Lung (tissue), 17 donors: ENCODE measurements at places on chromosomes 4 and X. TPM values are rescaled to one million over a fixed set of nuclear protein-coding genes. Genes with fewer than 3 reads are reported as not detected.

- no peaks in the 10 kb centered on the region for H3K36me3 ChIP-seq
- no peaks in the 10 kb centered on the region for H3K4me1 ChIP-seq
- peak; percentile 5 for DNase-seq
- H3K4me3 ChIP-seq = no peak overlapping the region
- H3K27me3 ChIP-seq = no peaks in the 10 kb centered on the region
These were observed 634.6 kb upstream of the FTHL17 start for GRCh38 chrX:31706466-31706865.

DNA sequence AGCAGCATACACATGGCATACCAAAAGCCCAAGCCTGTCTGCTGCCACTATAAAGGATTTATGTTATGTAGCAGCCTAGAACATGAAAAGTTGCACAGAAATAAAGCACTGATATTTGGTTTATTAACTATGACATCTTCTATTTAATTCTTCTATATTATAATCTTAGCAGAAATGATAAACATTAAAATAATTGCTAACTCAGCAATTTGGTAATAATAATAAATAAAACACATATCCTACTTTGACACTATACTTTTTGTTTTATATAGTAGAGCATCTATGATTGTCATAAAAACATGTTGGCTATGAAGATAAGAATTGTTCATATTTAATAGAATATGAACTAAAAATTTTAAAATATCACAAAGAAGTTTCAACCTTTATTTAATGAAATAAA lies 1733.3 kb upstream of the IGFBP7 start:
- H3K27ac ChIP-seq = no peak overlapping the region
- no peaks in the 10 kb centered on the region for H3K27me3 ChIP-seq
- no peaks in the 10 kb centered on the region for H3K36me3 ChIP-seq
- DNase-seq = no peak
- H3K4me3 ChIP-seq = no peak overlapping the region
- no peaks in the 10 kb centered on the region for H3K4me1 ChIP-seq

DNA sequence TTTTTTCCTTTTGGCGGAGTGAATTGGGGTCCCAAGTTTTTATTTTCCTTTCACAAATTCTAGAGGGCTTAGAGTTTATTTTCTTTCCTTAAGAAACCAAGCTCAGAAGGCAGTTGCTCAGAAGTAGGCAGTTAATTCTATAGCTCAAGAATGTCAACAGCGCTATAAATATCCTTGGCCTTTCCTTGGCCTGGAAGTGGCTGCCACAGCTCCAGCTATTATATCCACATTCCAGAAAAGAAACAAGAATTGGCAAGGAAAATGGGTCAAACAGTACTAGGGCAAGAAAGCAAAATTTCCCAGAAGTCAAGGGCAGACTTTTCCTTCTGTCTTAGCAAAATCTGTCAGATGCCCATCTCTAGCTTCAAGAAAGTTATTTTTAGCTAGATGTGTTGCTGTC lies 31.0 kb downstream of the SLC10A6 start:
- no peak overlapping the region for H3K27ac ChIP-seq
- no peaks in the 10 kb centered on the region for H3K4me1 ChIP-seq
- H3K36me3 ChIP-seq = no peaks in the 10 kb centered on the region
- no peaks in the 10 kb centered on the region for H3K27me3 ChIP-seq
- peak; percentile 46 for DNase-seq

- no peak for DNase-seq
- no peak overlapping the region for H3K27ac ChIP-seq
- no peaks in the 10 kb centered on the region for H3K36me3 ChIP-seq
- no peaks in the 10 kb centered on the region for H3K4me1 ChIP-seq
These were observed 28.5 kb downstream of the FHIP1A start for GRCh38 chr4:151437505-151437904.

DNA sequence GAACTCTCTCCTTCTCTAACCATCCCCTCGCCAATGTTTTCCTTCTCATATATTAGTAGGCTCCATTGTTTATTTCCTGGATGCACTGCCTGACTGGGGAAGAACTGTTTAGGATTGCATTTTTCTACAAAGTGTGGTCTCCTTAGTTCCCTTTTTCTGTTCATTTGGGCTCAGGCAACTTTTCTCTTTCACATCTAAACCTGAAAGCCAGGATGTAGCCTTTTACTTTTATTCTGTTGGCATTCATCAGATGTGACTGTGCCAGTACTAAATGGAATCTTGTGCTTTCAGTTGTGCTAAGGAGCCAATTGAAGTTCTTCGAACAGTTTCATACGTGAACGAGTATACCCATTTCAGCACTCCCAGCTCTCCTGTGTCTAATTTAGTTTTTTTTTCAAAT lies 59.8 kb downstream of the DDIT4L start:
- no peak for DNase-seq
- H3K36me3 ChIP-seq = no peaks in the 10 kb centered on the region
- H3K27ac ChIP-seq = no peak overlapping the region
- no peak overlapping the region for H3K4me3 ChIP-seq

DNA sequence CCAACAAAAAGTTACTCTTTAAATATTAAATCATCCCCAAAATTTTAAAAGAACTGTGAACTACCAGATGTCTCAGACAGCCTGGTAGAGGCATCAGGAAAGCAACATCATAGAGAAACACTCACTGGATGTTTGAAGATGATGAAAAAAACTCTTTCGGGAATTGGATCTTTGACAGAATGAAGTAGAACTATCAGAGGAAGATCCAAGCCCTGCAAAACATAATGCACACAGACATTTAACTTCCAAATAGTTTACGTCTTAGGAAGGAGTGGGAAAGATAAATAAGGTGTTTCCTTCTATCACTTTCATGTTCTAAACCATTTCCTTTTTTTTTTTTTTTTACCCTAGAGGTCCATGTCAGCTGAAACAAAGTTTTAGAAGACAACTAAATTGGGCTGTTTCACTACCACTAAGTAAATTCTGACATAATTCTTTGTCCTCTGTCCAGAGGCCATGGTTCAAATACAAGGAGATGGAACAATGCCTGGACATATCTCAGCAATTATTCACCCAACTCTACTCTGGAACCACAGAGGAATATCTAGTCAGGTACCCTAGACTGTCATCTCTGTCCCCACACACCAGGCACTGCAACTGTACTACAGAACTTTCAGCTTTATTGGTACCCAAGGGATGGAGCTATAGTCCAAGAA lies 217.7 kb upstream of the INTU start:
- no peak overlapping the region for H3K27ac ChIP-seq
- no peak overlapping the region for H3K4me3 ChIP-seq
- peak; percentile 86 for DNase-seq
- H3K36me3 ChIP-seq = no peaks in the 10 kb centered on the region
- no peaks in the 10 kb centered on the region for H3K4me1 ChIP-seq

GRCh38 chr4:143581331-143581946 lies 67.9 kb downstream of the SMARCA5 start:
- H3K27ac ChIP-seq = no peak overlapping the region
- DNase-seq = no peak
- no peaks in the 10 kb centered on the region for H3K36me3 ChIP-seq
- H3K4me3 ChIP-seq = no peak overlapping the region
- H3K4me1 ChIP-seq = peaks cover 1% of the 10 kb centered on the region

GRCh38 chrX:79082899-79083298 lies 61.6 kb upstream of the GPR174 start:
- H3K27me3 ChIP-seq = no peaks in the 10 kb centered on the region
- H3K27ac ChIP-seq = no peak overlapping the region
- H3K4me1 ChIP-seq = no peaks in the 10 kb centered on the region
- DNase-seq = no peak

GRCh38 chr4:145480257-145480656 lies 1.4 kb upstream of the SMAD1 start:
- no peak overlapping the region for H3K4me3 ChIP-seq
- no peaks in the 10 kb centered on the region for H3K4me1 ChIP-seq
- DNase-seq = no peak
- H3K27ac ChIP-seq = no peak overlapping the region

- peaks cover 21% of the 10 kb centered on the region for H3K4me1 ChIP-seq
- DNase-seq = peak; percentile 33
- no peak overlapping the region for H3K4me3 ChIP-seq
- no peak overlapping the region for H3K27ac ChIP-seq
- H3K27me3 ChIP-seq = no peaks in the 10 kb centered on the region
These were observed 345.7 kb upstream of the HS3ST1 start for GRCh38 chr4:11774346-11774745.

GRCh38 chr4:4789462-4789861 lies 70.0 kb upstream of the MSX1 start:
- H3K27ac ChIP-seq = no peak overlapping the region
- H3K27me3 ChIP-seq = no peaks in the 10 kb centered on the region
- H3K4me1 ChIP-seq = no peaks in the 10 kb centered on the region
- no peak for DNase-seq
- H3K4me3 ChIP-seq = no peak overlapping the region

DNA sequence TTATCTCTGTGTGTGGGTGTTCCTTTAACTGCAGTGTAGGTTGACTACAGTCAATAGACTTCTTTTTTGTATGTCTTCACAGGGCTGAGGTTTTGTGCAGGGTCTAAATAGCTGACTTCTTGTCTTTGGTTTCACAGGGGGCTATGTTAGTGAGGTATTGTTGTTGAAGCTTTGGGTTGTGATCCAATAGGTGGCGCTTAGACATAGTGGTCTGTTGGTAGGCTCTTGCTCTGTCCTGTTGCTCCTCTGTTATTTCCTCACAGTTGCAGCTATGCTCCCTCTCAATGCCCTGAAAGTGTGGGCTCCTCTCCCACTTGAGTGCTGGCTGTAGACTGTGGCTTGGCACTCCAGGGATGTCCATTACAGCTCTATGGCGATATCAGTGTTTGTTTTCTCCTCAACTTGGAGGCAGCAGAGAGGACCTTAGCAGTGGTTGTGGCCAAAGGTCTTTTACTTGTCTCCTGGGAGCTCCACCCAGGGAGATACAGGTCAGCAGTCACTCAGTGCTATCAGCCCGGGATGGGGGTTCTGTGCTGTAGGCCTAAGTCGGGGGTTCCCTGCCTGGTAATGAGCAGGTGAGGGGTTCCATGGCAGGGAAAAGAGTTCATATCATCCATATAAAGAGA lies 14.0 kb downstream of the POF1B start:
- no peaks in the 10 kb centered on the region for H3K36me3 ChIP-seq
- H3K4me1 ChIP-seq = no peaks in the 10 kb centered on the region
- no peaks in the 10 kb centered on the region for H3K27me3 ChIP-seq
- DNase-seq = no peak

GRCh38 chr4:20075248-20075871 lies 176.3 kb upstream of the SLIT2 start:
- no peaks in the 10 kb centered on the region for H3K4me1 ChIP-seq
- DNase-seq = no peak
- no peaks in the 10 kb centered on the region for H3K27me3 ChIP-seq
- no peak overlapping the region for H3K4me3 ChIP-seq
- no peaks in the 10 kb centered on the region for H3K36me3 ChIP-seq

DNA sequence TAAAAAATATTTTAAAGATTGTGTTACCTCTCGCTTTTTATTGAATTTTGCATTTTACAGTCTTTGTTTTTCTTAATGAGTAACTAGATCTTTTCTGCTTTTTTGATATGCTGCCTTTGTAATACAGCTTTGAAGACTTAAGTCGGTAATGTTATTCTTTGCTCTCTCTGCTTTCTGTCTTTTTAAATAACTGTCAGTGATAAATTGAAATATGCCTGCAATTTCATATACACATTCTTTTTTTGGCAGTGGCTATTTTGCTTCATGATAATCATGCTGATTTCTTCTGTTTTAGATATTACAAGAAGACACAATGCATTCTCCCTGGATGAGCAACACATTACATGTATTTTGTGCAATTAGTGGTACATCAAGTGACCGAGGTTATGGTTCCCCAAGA lies 42.0 kb upstream of the IL13RA1 start:
- no peaks in the 10 kb centered on the region for H3K36me3 ChIP-seq
- no peak overlapping the region for H3K4me3 ChIP-seq
- H3K27ac ChIP-seq = no peak overlapping the region
- no peaks in the 10 kb centered on the region for H3K4me1 ChIP-seq
- no peaks in the 10 kb centered on the region for H3K27me3 ChIP-seq

DNA sequence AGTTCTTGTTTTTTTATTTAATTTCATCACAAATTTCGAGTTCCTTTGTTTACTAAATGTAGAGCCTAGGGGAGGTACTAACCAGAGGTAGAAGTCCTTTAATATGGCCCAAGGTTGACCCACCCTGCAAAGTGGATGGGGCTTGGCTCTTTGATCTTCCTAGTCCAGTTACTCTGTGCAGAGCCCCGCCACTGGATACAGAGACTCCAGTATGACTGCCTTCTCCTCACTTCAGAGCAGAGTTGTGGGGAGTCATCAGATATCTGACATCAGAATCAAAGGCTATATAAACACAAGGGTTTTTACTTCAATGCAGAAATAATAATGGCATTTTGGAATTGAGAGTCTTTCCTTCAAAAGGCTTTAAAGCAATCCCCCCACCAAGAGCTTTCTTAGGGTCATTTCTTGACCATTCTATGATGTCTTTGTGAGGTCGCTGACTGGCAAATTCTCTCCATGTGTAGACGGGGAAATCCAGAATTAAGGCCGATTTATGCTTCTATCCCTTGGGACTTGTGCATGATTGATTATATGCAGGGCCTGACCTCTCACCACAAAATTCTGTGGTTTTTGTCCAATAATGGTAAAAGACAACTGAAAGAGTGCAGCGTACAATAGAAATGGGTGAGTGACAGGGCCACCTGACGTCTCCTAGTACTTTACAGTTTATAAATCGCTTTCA lies 88.3 kb upstream of the CITED1 start:
- no peak overlapping the region for H3K27ac ChIP-seq
- H3K36me3 ChIP-seq = no peaks in the 10 kb centered on the region
- peaks cover 25% of the 10 kb centered on the region for H3K27me3 ChIP-seq
- H3K4me3 ChIP-seq = no peak overlapping the region
- no peaks in the 10 kb centered on the region for H3K4me1 ChIP-seq

DNA sequence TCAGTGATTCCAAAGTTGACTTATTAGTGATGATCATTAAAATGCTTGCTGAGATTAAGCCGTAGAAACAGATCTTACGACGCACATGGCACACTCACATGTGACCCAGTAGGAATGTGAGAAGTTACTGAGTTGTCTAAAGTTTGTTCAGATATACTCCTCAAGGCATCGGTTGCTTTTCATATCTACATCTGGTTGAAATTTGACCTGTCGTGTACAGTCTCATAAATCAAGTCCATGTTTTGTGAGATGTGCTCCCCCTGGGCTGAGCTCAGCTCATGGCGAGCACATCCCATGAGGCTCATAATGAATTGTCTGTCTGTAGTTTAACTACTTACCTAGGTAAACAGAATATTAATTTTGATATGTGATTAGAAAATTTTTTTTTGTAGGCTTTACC lies 67.0 kb downstream of the TNIP2 start:
- no peak overlapping the region for H3K27ac ChIP-seq
- H3K36me3 ChIP-seq = peaks cover 39% of the 10 kb centered on the region
- H3K4me1 ChIP-seq = no peaks in the 10 kb centered on the region
- DNase-seq = no peak
- no peaks in the 10 kb centered on the region for H3K27me3 ChIP-seq
- no peak overlapping the region for H3K4me3 ChIP-seq

CXCL13 gene
- polyA plus RNA-seq = 0.26 TPM

SSX4 gene
- polyA plus RNA-seq = not detected

NPNT gene
- polyA plus RNA-seq = 140 TPM

GRIA2 gene
- polyA plus RNA-seq = 0.02 TPM

INPP4B gene
- polyA plus RNA-seq = 3.1 TPM

GAGE2A gene
- not detected for polyA plus RNA-seq

CYSLTR1 gene
- polyA plus RNA-seq = 1.8 TPM

TMPRSS11B gene
- polyA plus RNA-seq = 0.10 TPM
